SIG-M5 (cell line): ENCODE measurements at places on chromosomes 16 and 17.

GRCh38 chr17:75346906-75347305 lies 57.7 kb upstream of the SLC25A19 start:
- no peak for DNase-seq

GRCh38 chr17:32909787-32910369 lies 18.1 kb upstream of the TMEM98 start:
- no peak for DNase-seq

- no peak for DNase-seq
Observed at GRCh38 chr16:31371619-31372484, 16.9 kb downstream of the ITGAX start.

DNA sequence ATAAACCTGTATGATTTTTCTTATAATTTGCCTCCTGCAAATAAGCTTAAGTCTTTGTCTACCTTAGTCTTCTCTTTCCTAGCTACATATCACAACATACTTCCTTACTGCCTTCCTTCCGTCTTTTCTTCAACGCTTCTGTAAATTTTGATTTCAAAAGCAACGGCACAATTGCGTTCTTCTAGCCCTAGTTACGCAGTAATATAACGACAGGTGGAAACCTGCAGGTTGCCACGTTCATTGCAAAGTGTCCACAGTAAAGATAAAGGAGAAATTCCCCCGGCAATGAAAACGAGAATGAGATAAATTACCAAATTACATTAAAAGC lies 546 bp upstream of the PSMD7 start:
- no peak for DNase-seq

DNA sequence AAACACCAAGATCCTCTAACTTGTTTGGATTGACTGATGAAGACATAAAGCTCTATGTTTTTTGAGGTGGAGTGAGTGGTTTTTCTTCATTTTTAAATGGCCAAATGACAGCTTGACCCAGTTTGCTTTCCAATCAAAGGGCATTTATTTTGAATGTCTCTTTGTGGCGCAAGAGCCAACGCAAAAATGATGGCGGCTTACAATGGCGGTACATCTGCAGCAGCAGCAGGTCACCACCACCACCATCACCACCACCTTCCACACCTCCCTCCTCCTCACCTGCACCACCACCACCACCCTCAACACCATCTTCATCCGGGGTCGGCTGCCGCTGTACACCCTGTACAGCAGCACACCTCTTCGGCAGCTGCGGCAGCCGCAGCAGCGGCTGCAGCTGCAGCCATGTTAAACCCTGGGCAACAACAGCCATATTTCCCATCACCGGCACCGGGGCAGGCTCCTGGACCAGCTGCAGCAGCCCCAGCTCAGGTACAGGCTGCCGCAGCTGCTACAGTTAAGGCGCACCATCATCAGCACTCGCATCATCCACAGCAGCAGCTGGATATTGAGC lies 329 bp downstream of the NLK start:
- DNase-seq: no peak

GRCh38 chr17:50909765-50910605 lies 43.8 kb upstream of the TOB1 start:
- DNase-seq: no peak

DNA sequence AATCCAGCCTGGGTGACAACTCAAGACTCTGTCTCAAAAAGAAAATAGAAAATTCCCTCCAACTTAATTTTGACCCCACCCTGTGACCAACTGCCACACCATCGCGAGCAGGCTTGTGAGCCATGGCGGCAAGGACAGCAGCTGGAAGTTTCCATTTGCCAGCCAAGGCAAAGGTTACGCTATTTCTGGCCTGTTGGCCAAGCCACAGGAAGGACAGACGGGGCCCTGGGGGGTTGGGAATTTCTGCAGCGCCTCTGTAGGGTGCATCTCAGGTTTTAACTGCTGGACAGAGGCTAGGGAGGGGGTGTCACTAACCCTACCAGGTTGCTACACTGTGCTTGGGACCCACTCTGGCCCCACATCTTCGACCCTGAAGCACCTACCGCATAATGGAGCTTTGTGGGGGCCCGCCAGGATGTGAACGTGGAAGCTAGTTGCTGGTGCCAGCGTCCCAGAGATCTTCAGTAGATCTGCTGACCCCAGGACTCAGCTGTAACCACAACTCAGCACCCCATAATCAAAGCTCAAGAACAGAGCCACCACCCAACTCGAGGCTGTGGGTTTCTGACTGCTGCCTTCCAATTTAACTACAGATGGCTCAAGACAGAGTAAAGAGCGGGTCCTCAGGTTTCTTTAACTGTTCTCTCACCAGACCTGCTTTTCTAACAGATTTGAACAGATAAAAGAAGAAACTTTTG lies 10.9 kb downstream of the KIFC3 start:
- DNase-seq: no peak

DNA sequence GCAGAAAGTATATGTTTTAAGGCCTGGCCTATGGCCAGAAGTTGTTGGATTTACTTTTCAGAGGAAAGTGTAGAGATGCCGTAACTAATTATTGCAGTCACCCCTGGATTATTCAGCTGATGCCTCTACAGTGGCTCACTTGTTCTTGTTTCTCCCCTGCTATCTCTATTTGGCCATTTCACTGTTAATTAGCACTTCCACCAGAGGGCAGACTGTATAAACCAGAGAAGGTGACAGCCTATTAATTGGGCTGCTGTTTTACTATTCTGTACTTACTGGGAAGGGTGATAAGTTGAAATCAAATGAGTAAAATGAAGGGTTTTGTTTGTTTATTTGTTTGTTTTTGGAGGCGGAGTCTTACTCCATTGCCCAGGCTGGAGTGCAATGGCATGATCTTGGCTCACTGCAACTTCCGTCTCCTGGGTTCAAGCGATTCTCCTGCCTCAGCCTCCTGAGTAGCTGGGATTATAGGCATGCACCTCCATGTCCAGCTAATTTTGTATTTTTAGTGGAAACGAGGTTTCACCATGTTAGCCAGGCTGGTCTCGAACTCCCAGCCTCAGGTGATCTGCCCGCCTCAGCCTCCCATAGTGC lies 66.0 kb downstream of the CDK12 start:
- DNase-seq: no peak

- DNase-seq: no peak
Observed at GRCh38 chr16:65312071-65312470, 190.2 kb upstream of the CDH11 start.
